ENCODE measurements at places on chromosomes 1 and 21.

- DNase-seq: no peak
Measured at GRCh38 chr1:29772584-29773100, 536.3 kb downstream of the PTPRU start.

GRCh38 chr1:147167365-147167764, 4.9 kb downstream of the PRKAB2 start:
- DNase-seq: no peak

GRCh38 chr1:174242856-174243255, 83.5 kb downstream of the RABGAP1L start:
- DNase-seq: no peak

GRCh38 chr1:244405856-244406255, 45.9 kb downstream of the ADSS2 start:
- DNase-seq: no peak

GRCh38 chr1:234690872-234691271, 80.9 kb upstream of the IRF2BP2 start:
- DNase-seq: no peak

Data from bone marrow (tissue), 2 donors.